ENCODE measurements at places on chromosomes 11 and 22. TPM values are rescaled to one million over a fixed set of nuclear protein-coding genes. Genes with fewer than 3 reads are reported as not detected.

DNA sequence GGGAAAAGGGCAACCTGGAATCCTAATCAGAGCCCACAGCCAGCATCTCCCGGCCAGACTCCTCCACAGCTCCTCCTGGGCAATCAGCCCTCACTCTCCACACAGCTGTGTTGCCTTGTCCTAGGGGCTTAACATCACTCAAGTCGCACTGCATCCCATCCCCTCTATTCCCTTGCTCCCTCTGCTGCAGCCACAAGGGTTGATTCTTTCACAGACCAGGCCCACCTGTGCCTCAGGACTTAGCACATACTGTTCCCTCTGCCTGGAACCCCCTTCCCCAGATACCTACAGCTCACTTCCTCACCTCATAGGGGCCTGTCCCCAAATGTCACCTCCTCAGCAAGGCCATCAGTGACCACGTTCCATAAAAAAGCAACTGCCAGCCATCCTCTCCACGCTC, 18.4 kb downstream of the SPATA19 start:
- H3K27me3 ChIP-seq, result peaks cover 15% of the 10 kb centered on the region
- H3K4me3 ChIP-seq, result no peak overlapping the region
- H3K36me3 ChIP-seq, result no peaks in the 10 kb centered on the region
- H3K27ac ChIP-seq, result no peak overlapping the region

OR2AG2 gene
- not detected for total RNA-seq

RTN4RL2 gene
- 0.27 TPM for total RNA-seq

DNA sequence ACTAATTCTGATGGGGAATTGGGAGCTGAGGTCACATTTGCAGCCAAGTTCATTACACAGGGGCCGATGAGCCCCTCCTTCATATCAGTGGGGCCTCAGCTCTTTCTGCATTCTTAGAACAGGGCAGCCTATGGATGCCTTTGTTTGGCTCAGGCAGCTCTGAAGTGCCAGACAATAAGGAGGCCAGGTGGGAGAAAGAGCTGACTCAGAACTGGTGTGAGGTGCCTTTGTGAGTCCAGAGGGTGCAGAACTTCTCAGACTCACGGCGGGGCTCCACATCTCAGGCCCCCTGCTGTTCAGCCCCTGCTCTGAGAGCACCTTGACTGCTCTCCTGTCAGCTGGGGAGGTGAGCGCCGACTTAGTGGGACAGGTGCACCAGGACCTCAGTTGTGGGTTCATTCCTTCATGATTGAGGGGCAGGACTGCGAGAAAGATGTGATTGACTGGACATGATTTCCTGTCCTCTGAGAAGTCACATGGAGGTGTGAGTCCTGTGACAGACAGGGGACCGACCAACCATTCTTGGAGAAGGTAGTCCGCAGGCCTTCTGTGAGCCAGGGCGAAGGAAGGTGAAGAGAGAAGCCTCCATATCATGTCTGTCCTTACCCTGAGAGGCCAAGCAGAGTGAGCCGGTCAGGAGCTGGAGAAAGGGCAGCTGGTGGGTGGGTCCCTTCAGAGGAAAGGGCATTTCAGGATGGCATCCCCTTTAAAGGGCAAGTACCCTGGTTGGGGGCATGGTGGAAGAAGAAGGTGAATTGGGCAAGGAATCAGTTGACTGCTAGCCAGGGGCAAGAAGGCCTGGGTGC, 245.0 kb upstream of the TBCEL start:
- no peak overlapping the region for H3K4me3 ChIP-seq
- H3K4me1 ChIP-seq, result no peaks in the 10 kb centered on the region
- ATAC-seq, result no peak
- peaks cover 11% of the 10 kb centered on the region for H3K27me3 ChIP-seq

DNA sequence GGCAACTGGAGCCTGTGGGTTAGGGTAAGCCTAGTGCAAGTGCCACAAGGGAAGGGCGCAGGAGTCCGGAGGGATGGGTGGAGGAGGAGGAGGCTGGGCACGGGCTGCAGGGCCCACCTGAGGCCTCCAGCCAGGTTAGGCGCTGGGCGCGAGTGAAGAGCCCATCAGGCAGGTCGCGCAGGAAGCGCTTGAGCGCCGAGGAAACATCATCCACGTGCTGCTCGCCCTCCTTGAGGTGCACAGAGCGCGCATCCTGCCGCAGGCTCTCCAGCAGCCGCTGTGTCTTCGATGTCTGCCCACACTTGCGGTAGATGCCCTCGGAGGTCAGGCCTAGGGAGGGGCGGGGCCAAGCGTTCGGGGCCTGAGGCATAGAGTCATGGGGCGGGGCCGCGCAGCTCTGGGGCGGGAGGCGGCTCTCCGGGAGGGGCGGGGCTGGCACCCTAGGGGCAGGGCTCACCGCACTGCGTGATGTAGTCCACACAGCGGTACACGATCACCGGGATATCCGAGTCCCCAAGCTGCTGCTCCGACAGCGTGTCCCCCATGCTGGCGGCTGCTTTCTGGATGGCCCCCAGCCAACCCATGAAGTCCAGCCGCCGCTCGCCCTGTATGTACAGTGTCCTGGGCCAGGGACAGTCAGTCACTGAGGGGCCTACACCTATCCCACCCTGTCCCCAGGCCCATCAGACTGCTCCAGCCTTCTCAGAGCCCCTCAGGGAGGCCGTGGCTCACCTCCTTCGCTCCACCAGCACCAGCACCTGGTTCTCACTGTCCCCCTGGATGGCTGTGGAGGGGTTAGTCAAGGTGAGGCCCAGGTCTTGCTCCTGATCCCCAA, 22.9 kb upstream of the PDE2A start:
- no peaks in the 10 kb centered on the region for H3K27me3 ChIP-seq
- H3K4me3 ChIP-seq, result no peak overlapping the region
- H3K4me1 ChIP-seq, result peaks cover 21% of the 10 kb centered on the region

Measured in gastroesophageal sphincter (tissue), 4 donors.